ENCODE measurements at places on chromosomes 16 and 17.

GRCh38 chr17:46971647-46972300 is 7.3 kb downstream of the RPRML start:
- DNase-seq, result no peak

DNA sequence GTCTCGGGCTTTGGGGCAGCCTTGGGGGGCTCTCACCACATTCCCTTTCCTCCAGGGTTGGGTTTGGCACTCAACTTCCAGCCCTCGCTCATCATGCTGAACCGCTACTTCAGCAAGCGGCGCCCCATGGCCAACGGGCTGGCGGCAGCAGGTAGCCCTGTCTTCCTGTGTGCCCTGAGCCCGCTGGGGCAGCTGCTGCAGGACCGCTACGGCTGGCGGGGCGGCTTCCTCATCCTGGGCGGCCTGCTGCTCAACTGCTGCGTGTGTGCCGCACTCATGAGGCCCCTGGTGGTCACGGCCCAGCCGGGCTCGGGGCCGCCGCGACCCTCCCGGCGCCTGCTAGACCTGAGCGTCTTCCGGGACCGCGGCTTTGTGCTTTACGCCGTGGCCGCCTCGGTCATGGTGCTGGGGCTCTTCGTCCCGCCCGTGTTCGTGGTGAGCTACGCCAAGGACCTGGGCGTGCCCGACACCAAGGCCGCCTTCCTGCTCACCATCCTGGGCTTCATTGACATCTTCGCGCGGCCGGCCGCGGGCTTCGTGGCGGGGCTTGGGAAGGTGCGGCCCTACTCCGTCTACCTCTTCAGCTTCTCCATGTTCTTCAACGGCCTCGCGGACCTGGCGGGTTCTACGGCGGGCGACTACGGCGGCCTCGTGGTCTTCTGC is 8.4 kb downstream of the SLC16A3 start:
- no peak for DNase-seq

DNA sequence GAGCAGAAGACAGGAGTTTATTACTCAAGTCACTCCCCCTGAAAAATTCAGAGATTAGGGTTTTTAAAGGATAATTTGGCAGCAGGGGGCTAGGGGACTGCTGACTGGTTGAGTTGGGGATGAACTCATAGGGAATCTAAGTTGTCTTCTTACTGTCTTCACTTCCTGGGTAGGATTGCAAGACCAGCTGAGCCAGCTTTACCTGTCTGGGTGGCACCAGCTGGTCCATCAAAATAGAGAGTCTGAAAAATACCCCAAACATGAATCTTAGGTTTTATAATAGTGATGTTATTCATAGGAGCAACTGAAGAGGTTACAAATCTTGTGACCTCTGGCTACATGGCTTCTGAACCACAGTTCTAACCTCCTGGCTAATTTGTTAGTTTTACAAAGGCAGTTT is 157.9 kb downstream of the PPM1E start:
- DNase-seq, result no peak

DNA sequence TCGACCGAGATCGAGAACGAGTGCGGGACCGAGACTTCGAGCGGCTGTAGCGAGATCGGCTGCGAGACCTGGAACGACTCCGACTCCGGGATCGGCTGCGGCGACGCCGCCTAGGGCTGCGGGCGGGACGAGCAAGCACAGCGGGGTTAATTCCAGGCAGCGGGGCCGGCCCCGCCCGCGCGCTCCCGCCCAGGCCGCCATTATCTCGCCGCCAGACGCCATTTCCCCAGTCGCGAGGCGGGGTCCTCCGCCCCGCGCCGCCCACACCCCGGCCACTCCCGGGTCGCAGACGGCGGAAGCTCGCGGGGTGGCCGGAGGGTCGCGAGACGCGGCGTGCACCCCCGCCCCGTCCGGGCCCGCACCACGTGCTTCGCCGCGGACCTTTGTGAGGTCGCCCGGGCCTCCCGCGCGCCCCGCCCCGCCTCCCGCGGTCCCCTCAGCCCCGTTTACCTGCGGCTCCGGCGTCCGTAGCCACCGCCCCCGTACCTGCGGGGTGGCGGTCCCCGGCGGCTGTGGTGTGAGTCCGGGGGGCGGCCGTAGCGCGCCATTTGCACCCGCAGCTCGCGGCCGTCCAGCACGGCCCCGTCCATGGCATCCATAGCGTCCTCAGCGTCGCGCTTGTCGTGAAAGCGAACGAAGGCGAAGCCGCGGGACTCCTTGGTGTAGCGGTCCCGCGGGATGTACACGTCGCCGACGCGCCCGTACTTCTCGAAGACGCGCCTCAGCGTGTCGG is 616 bp downstream of the SRSF2 start:
- DNase-seq, result peak; percentile 88

- peak; percentile 52 for DNase-seq
Measured at GRCh38 chr17:44115585-44116415, 7.6 kb downstream of the HDAC5 start.

GRCh38 chr17:6534846-6535514 is 21.4 kb downstream of the PITPNM3 start:
- no peak for DNase-seq

GRCh38 chr16:50474138-50474537 is 74.1 kb upstream of the NKD1 start:
- no peak for DNase-seq

DNA sequence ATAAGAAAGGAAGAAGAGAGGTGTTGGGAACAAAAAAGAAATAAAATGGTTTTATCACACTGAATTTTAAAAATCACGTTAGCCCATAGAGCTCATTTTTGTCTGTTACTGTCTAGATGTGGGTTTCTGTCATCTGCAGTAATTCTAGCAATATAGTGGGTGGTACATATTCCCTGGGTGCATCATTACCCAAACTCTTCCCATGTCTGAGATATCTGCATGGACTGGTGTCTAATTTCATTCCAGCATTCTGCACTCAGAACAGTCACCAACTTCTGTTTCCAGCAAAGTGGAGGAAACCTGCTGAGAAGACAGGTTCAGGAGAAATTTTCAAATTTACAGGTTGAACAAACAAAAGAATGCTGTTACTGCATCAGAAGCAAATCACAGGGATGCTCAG is 263.8 kb downstream of the CDH11 start:
- no peak for DNase-seq

DNA sequence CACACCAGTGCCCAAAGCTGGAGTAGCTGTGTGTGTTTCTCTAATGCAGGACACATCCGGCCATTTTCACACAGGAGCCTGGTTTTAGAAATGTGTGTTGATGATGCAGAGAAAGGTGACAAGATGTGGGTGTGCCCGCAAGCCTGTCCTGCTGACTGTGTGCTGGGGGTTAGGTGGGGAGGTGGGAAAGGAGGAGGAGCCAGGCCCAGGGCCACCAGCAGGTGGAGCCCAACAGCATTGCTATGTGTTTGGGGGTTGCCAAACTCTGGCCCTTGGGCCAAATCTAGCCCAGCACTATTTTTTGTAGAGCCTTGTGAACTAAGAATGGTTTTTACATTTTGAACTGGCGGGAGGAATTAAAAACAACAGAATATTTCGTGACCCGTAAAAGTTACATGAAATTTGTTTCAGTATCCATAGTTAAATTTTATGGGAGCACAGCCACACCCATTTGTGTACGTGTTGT is 61.7 kb upstream of the LGALS9 start:
- DNase-seq, result no peak

DNA sequence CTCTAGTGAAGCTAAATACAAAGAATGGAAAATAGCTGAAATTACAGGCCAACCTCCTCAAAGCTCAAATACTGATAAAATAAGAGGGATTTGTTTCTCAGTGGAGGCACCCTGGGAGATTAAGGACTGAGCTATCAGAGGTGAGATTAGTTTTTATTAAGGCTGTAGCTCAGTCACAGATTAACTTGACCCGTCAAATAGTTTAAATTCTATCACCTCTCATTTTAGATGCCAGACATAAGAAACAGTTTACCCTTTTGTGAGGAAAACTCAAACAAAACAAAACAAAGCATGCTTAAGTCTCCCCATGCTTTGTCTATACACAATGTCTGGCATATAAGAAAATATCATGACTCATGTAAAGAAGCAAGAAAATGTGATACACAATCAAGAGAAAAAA is 208.3 kb upstream of the PMFBP1 start:
- DNase-seq, result no peak

- no peak for DNase-seq
Measured at GRCh38 chr16:10949424-10949970, 5.1 kb downstream of the CLEC16A start.

GRCh38 chr17:35809855-35810461 is 674 bp downstream of the TAF15 start:
- no peak for DNase-seq

DNA sequence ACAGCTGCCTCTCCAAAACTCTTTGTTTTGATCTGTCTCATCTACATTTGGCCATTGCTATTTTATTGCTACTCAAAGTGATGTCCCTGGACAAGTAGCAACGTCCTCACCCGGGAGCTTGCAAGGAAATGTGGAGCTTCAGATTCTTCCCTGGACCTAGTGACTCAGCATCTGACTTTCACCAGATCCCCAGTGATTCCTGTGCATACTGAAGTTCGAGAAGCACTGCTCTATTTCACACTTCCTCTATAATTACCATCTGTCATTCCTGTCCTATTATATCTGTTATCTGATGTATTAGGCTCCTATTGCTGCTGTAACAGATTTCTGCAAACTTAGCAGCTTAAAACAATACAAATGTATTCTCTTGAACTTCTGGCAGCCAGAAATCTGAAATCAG is 28.5 kb upstream of the VAT1L start:
- DNase-seq, result no peak

- no peak for DNase-seq
Measured at GRCh38 chr16:79618041-79618691, 17.6 kb upstream of the MAF start.

DNA sequence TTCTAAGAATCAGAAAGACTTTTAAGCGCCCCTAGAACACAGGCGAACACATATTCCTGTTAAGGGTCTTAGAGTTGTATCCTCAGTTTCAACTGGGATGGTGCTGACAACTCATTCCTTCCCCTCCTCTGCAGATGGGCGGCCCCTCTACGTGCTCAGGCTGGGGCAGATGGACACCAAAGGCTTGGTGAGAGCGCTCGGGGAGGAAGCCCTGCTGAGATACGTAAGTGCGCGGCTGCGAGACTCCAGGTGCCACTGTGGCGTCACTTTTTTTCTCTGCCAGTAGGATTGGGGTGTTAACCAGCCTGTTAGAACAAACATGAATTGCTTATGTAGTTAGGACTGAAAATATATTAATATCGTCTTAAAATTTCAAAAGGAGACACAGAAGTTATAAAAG is 62.7 kb downstream of the SEC14L1 start:
- DNase-seq, result no peak

- no peak for DNase-seq
Measured at GRCh38 chr17:39822051-39822451, 42.1 kb downstream of the IKZF3 start.

DNA sequence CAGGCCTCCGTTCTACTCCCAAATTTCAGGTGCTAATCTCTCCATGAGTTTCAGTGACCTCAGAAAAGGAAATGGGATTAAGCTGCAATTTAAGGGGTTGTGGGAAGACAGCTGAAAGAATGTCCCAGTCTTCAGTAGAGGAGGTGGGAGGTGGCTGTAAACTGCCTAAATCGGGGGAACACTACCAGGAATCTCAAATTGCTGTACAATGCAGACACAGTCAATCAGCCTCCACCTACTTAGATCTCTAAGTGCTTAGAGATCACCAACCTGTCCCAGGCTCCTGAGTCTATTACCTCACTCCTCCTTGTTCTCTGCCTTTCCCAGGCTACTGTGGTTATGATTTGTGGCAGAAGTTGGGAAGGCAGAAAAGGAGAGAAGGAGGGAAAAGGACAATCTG is 8.3 kb upstream of the TBX21 start:
- no peak for DNase-seq

- no peak for DNase-seq
Measured at GRCh38 chr16:19085679-19086200, 18.3 kb downstream of the COQ7 start.

DNA sequence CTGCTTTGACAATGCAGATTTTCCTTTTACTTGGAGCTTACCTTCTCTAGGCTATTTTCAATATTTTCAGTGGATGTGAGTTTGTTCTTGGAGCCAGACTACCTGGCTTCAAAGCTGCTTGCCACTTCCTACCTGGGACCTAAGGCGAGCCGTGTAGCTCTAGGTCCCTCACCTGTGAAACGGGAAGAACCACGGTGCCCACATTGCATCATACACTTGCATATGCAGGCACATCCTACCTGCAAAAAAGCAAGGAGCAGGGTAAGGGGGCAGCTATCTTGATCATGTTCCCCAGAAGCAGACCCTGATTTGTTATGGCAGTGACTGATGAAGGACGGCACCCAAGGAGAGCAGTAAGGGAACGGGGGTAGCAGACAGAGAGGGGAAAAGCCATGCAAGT is 27.0 kb upstream of the MPRIP start:
- no peak for DNase-seq

DNA sequence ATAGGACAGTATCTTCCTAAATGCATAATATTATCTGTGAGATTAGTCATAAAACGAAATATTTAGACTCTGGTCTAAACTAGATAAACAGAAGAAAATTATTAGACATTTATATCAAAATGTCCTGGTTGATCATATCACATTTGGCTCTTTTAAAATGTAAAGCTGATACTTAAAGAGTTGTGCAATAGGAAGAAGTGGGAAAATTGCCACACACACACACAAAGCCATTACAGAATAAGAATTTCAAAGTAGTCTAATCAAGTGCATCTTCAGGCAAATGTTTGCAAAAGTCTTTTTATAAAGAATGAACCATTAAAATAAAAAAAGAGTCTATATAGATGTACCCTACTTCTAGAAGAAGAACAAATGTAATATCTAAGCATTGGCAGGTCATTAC is 301.7 kb downstream of the KIF2B start:
- no peak for DNase-seq

- DNase-seq, result peak; percentile 91
Measured at GRCh38 chr17:37373530-37374159, 2.1 kb upstream of the C17orf78 start.

DNA sequence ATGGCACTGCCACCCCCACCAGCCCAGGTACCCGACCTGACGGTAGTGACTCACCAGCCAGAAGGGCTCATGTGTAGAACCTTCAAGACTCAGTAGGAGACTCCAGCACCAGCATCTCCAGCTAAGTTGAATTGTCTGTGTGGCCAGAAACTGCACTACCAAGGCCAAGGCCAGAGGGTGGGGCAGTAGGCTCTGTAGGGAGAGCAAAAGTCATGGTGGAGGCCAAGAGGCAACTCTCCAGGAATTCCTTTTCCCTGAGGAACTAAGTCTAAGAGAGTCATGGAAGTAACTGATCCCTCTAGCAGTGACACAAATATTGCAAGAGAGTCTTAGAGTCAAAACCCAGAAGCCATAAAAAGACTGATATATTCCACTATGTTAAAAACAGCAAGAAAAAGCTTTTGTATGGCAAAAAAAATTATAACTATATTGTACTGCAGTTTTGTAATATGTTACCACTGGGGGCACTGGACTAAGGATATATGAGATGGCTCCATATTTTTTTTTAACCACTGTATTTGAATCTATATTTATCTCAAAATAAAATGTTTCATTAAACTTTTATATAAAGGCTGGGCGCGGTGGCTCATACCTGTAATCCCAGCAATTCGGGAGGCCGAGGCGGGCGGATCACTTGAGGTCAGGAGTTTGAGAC is 30.2 kb upstream of the GUCY2D start:
- no peak for DNase-seq
